AG09319 (cell line): ENCODE measurements at places on chromosomes 6 and 20.

DNA sequence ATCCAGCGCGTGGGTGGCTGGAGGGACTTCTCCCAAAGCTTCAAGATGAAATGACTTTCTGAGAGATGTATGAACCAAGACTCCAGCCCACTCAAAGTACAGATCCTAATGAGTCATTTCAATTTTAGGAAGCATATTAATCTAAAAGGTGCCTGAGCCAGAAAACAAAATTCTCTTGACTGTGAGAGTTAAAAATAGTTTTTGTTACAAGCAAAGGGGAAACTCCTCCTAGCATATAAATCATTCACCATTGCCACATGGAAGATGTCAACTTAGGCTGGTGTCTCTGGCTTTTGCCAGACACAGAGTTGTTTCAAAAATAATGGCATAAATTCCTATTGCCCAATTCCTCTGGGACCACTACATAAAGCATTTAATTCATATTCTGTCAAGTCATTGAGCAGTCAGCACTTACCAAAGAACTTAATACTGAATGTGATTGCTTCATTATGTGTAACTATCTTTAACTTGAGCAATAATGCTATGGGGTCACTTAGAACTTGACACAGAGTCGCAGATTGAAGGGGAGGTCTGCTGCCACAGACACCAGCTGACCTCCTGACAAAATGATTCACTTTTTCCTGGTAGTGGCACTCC is 280.6 kb downstream of the SLC35F1 start:
- DNase-seq = no peak

- no peak for DNase-seq
Measured at GRCh38 chr6:18042536-18043145, 55.2 kb upstream of the KIF13A start.

- no peak for DNase-seq
Measured at GRCh38 chr6:4176907-4177306, 41.5 kb upstream of the ECI2 start.

DNA sequence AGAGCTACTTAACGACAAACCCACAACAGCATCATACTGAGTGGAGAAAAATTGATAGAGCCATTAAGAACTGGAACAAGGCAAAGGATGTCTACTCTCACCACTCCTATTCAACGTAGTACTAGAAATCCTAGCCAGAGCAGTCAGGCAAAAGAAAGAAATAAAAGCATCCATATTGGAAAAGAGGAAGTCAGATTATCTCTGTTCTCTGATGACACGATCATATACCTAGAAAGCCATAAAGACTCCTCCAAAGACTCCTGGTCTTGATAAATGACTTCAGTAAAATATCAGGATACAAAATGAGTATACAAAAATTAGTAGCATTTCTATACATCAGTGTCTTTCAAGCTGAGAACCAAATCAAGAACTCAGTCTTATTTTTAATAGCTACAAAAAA is 17.0 kb upstream of the FHL5 start:
- no peak for DNase-seq

- no peak for DNase-seq
Measured at GRCh38 chr6:100809346-100809745, 71.8 kb downstream of the ASCC3 start.
